ENCODE measurements at places on chromosomes 12 and 14. TPM values are rescaled to one million over a fixed set of nuclear protein-coding genes. Genes with fewer than 3 reads are reported as not detected.
A peak's percentile ranks its signal among the peaks of the same experiment; 100 is the strongest.

DNA sequence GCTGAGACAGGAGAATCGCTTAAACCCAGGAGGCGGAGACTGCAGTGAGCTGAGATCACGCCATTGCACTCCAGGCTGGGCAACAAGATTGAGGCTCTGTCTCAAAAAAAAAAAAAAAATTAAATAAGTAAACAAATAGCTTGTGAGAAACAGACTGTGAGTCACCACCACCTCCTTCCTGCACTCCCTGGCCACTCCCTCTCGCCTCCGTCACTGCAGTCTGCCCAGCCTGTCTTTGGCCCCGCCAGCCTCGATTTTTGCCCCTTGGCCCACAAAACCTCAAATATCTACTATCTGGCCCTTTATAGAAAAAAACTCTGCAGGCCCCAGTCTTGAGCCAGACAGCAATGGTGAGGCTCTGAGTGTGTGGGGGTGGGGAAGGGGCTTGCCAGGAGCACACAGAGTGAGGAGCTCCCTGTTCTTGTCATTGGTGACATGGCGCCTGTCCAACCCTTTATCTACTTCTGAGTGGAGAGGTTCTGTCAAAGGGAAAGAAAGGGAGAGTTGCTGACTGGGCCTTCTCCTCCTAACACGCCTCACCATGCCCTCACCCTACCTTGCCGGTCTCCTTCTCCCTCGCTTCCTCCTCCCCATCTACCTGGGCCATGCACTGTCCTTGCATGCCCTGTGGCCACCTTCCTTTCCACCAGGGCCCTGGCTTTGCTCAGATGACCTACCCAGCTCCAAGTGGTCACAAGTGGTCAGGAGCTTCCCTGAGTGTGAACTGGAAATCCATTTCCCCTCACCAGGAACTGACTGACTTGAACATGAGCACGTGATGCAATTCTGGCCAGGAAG is 22.1 kb downstream of the LGMN start:
- DNase-seq, result no peak

GRCh38 chr14:59238216-59238615 is 49.7 kb downstream of the DAAM1 start:
- no peak for DNase-seq

The C12orf50 gene
- total RNA-seq, result not detected

DNA sequence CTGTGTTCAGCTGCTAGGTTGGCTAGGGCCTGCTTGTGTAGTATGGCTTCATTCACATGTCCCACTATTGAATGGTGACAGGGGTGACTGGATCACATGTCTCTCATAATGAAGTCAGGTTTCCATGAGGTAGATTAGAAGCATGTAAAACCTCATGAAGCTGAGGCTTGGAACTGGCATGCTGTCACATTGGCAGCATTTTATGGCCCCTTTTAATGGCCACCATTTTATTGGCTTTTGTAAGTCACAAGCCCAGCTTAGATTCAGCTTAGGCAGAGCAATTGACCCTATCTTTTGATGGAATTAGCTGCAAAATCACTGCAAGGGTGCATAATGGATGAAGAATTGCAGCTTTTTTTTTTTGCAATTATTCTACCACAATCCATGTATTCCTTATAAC is 583.5 kb downstream of the MED13L start:
- DNase-seq, result no peak

- no peak for DNase-seq
Measured at GRCh38 chr14:70897464-70897863, 9.8 kb upstream of the PCNX1 start.

The LRTM2 gene
- total RNA-seq, result 0.09 TPM

- DNase-seq, result peak; percentile 22
Measured at GRCh38 chr12:111304642-111305071, 64.2 kb downstream of the PHETA1 start.

DNA sequence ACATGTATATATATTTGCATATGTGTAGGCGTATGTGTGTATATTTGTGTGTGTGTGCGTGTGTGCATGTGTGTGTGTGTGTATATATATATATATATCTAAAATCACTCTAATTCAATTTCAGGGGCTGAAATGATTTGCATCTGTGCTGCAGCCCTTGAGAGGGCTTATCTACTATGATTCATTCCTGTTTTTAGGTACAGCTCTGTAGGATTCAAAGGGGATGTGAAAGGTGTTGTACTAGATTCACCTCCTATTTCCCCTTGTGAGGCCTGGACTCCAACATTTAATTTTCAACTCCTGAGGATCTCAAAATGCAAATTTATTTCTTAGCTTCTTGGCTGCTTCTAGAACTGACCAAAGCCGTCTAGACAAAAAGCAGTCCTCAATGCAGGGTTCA is 11.1 kb downstream of the ERP27 start:
- no peak for DNase-seq

The ISM2 gene
- 0.07 TPM for total RNA-seq

DNA sequence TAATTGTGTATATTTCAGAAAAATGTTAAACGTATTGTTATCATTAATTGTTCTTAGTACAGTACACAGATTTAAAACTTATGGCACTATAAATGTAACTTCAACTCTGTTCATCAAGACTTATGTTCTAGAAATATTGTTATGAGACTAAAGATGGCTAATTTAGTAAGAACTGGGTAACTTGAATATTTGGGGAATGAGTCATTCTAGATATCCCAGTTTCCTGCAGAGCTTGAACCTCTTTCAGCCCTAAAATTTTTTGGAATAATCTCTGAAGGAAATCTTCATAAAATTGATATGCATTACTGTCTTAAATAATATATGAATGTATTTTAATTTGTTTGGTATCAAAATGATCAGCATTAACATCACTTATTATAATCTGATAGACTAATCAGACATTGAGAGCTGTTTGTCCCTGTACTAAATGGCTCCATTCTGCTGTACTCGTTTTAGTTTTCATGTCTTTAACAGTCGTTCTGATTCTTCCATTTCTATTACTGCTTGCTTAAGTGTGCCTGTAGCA is 87.1 kb downstream of the VEZT start:
- no peak for DNase-seq

GRCh38 chr12:50207424-50207823 is 40.3 kb upstream of the CERS5 start:
- no peak for DNase-seq

DNA sequence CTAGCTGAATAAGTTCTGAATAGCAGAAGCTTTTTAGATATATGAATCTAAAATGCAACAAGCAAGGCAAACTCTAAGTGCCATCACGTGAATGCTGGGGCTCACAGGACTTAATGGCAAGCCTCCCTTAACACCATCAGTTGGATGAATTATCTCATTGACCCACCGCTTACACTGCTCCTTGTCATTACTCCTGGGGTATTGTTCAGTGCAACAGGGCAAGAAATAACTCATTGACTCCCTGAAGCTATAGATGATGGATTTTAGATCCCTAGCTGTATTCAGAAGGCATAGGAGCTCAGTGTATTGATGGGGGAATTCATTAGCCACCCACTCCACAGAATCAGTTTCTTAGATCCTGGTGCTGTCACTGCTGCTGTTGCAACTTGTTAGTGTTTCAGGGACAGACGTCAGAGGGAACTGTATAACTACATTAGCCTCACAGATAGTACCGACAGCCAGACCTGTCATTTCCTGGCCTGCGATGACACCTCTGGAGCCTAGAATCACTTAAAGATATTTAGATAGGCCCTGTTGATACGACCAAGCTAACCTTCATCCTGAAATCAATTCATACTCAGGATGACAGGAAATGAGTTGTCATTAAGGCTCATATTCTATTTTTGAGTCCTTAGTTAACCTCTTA is 735.3 kb downstream of the DIO2 start:
- DNase-seq, result peak; percentile 25

DNA sequence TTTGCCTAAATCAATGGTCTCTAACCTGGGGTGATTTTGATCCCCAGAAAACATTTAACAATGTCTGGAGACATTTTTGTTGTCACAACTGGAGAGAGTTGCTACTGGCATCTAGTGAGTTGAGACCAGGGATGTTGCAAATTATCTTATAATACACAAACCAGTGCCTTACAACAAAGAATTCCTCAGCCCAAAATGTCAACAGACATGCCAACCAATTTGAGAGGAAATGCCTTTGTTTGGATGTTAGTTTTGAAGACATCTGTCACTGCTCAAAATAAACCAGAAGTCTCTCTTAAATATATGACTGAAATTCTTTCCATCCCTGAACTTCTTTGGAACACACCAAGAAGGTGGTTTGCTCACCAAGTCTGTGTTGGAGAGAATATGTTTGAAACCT is 336.9 kb upstream of the ATP2B1 start:
- no peak for DNase-seq

DNA sequence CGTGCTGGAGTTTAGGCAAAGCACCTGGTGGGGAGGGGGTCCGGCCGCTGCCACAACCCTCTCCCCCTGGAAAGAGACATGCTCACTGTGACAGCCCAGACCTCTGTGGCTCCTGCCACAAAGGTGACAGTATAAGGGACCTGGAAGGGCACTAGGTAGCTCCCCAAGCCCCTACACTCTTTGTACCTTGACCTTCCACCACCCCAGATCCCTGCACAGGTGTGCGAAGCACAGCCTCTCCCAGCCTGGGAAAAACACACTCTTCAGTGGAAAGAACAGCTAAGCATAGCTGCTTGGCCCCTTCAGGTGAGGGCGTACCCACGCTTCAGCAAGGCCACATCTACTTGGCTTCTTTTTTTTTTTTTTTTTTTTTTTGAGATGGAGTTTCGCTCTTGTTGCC is 4.9 kb upstream of the PLA2G1B start:
- DNase-seq, result no peak

The ABCC9 gene
- not detected for total RNA-seq

DNA sequence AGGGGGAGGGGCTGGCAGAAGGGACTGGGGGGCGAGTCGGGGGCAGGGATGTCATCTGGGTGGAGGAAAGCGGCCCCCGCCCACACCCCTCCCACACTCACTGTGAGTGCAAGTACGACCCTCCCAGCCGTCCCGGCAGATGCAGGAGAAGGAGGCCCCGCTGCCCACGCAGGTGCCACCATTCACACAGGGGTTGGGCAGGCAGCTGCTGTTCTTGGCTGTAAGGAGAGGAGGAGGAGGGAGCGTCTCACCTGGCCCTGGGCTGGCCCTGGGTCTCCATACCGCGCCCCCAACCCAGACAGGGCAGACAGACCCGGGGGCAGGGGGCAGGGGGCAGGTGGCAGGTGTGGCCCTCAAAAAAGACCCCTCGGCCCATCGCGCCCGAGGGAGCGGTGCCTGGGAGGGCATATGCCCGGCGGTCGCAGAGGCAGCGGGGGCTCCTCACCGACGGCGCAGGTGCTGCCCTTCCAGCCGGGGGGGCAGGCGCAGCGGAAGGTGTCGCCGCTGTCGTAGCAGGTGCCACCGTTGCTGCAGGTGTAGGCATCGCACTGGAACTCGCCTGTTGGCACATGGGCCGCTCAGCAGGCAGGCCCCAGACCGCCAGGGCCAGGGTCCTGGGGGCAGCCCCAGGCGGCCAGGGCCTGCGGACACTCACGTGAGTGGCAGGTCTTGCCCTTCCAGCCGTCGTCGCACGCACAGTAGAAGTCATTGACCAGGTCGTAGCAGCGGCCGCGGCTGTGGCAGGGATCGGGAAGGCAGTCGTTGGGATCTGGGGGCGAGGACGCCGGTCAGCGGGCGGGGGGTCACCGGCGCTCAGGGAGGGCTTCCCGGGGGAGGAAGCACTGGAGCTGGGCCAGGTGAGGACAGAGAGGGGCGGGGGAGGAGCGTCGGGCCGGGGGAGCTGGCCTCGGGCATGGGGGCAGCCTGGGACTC is 20.6 kb downstream of the JAG2 start:
- DNase-seq, result no peak

DNA sequence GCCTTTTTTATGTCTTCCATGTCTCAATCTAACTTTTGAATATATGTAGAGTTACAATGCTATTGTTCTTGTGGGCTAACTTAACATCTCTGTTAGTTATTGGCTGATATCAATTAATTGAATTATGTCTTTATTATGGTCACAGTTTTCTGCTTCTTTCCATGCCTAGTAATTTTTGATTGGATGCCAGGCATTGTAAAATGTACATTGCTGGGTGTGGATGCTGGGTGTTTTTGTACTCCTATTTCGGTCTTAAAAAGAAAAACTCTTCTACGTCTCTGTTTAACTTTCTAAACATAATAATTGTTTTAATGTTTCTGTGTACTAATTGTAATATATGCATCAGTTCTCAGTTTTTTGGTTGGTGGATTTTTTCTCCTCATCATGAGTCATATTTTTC is 296.1 kb upstream of the PRICKLE1 start:
- DNase-seq, result no peak

The SYCP3 gene
- total RNA-seq, result 0.04 TPM

- DNase-seq, result no peak
Measured at GRCh38 chr12:106733660-106734059, 40.8 kb upstream of the RIC8B start.

GRCh38 chr14:70020352-70021170 is 141.3 kb downstream of the SMOC1 start:
- no peak for DNase-seq

The IRAK3 gene
- total RNA-seq, result 0.37 TPM

The RDH11 gene
- total RNA-seq, result 90.6 TPM

GRCh38 chr12:53811606-53812005 is 59.8 kb upstream of the CISTR start:
- DNase-seq, result no peak

The SYNE2 gene
- 105 TPM for total RNA-seq

The MYF6 gene
- total RNA-seq, result 0.43 TPM

The GATC gene
- total RNA-seq, result 21.9 TPM

DNA sequence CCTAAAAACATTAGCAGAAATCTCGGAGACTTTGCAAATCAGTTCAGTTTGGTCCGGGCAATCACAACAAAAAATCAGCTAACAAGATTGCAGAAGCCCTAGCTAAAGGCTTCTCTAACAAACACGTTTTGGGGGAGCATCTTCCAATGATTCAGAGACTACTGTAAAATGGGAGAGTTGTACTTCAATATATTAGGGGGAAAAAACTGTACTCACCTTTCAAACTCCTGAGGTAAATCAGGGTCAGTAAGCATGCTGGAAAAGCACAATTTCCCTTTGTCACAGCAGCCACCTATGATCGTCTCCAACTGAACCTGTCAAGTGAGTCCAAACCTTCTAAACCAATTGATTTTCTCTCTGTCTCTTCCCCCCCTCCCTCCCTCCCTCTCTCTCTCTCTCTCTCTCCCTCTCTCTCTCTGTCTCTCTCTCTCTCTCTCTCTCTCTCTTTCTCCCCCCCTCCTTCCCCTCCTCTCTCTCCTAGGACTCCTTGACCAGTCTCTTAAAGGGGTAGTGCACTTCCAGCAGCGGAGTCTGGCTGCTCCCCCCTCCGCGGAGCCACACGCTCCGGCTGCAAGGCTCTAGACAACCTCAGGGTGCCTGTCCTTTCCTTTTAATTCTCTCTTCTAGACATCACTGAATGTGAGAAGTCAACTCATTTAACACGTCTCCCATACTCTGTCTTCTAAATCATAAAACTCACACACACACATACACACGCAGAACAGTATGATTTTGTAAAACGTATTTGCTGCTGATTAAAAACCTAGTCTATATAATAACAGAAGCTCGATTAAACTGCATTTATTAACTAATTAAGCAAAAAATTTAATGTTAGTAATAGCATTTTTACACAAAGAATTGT is at the start of gene SOX5:
Gene SOX5 (minus strand): TSS at position 323 of the 862 bp plus-strand sequence. CDS start 69 bp downstream, at position 254.
- DNase-seq, result peak; percentile 89

- DNase-seq, result no peak
Measured at GRCh38 chr12:47377414-47378221, 297.9 kb upstream of the AMIGO2 start.
